ENCODE measurements at places on chromosomes 12 and 14.
A peak's percentile ranks its signal among the peaks of the same experiment; 100 is the strongest.

DNA sequence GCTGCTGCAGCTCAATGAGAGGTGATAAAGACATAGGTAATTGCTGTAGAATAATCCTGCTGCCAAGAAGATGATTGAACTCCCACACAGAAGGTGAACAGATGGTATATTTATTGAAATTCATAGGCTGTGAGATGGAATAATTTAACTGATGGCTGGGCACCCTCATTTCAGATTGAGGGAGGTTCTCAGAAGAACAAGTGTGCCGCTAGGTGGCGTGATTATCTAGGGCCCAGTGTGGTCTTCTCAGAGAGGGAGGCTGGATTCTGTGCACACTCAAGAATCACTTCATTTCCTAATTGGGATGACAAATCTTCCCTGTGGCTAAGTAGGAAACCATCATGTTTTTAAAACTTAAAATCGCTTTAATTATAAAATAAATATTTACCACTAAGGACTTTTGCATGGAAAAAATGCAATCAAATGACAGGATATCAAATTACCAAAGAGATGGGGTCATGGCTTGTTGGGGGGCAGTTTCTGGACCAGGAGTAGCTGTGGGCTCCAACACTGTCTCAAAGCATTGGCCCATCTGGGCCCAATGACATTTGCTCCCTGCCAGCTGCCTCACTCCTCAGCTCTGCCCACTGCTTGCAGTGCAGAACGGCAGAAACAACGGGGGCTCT lies 132.3 kb downstream of the SNAPC1 start:
- DNase-seq: peak; percentile 89

DNA sequence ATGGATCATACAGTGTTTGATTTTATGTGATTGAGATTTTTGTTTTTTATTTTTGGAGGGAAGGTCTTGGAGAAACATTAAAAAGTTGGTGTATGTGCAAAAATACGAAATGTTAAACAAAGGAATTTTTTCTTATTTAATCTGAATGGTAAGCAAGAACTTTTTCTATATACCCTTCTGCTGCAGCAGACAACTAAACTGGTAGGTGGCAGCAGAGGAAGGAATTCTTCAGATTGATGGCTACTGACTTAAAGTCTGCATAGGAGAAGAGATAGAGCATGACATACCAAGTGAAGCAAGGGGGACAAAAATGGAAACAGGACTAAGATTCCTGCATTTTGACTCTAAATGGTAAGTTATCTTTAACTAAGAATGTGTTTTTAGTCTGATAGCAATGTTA lies 42.0 kb upstream of the A2ML1 start:
- peak; percentile 46 for DNase-seq

DNA sequence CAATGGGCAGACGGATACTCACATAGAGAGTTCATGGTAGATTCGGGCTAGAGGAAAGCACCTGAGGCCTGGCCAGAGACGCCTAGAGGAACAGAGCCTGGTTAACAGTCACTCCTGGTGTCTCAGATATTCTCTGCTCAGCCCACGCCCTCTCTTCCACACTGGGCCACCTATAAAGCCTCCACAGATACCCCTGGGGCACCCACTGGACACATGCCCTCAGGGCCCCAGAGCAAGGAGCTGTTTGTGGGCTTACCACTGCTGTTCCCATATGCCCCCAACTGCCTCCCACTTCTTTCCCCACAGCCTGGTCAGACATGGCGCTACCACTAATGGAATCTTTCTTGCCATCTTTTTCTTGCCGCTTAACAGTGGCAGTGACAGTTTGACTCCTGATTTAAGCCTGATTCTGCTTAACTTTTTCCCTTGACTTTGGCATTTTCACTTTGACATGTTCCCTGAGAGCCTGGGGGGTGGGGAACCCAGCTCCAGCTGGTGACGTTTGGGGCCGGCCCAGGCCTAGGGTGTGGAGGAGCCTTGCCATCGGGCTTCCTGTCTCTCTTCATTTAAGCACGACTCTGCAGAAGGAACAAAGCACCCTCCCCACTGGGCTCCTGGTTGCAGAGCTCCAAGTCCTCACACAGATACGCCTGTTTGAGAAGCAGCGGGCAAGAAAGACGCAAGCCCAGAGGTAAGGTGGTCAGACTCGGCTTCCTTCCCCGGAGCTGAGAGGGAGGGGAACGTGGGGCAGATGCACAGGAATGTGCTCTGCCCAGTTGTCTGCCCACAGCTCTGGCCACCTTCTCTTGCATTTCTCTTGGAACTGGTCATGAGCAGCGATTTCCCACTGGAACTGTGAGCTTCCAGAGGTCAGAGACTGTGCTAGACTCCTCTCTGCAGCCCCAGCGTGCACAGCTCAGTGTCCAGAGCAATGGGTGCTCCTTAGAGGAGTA lies at the start of gene CD4:
Gene CD4, plus strand, starts transcription at position 557 of the 953 bp plus-strand sequence. CDS start 10,611 bp downstream, outside the sequence.
- no peak for DNase-seq

DNA sequence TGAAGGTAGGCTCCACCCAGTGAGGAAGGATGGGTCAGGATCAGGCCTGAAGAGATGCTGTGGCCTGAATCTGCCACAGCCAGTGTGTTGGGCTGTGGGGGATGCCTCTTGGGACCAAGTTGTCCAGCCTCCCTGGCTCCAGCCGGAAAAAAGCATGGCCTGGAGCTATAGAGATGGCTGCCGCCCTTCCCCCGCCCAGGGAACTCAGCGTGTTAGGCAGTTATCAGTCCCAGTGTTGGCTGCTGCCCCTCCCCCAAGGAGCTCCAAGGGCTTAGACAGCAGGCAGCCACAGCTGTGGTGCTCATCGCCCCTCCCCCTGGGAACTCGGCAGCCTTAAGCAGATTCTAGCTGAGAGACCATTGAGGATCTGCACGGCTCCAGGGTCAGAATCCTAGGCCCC lies 158.0 kb downstream of the CAPZA3 start:
- DNase-seq: peak; percentile 68
